ENCODE measurements at places on chromosomes 7 and 10. TPM values are rescaled to one million over a fixed set of nuclear protein-coding genes. Genes with fewer than 3 reads are reported as not detected.

The GPR85 gene
- 0.71 TPM for polyA plus RNA-seq

The PRSS1 gene
- 0.12 TPM for polyA plus RNA-seq

DNA sequence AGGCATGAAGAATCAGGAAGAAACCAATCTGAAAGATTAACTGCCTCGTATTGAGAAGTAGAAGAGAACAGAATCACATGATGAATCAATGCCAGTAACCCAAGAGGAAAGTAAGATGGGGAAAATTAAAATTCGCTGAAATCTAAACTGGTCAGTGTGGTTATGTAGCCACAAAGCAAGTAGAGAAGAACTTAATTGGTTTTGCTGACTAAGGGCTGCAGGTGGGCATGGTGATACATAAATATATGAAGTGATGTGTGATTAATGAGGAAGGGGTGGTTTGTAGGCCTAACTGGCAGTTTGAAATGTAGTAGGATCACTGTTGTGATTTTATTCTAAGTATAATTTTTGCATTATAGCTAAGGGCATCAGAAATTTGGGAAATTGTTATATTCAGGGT is 83.5 kb upstream of the LRRTM3 start:
- no peak for DNase-seq

DNA sequence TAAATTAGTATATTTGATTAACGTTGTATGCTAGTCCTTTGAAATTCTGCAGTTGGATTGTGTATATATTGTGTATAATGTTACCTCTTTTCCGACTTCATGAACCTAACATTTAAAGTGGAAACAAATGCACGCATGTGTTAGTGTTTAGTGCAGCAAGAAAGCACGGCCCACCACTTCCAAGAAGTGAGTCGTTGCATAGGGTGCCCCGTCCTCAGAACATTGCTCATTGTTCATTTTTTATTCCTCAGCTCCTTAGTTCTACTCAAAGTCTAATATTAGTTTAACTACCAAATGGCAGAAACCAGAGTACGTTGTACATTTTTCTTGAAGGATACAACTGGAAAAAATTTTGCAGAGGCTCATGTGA is 407.6 kb downstream of the AUTS2 start:
- DNase-seq: no peak

GRCh38 chr7:35805876-35806275 is 5.0 kb downstream of the SEPTIN7 start:
- no peak for DNase-seq

DNA sequence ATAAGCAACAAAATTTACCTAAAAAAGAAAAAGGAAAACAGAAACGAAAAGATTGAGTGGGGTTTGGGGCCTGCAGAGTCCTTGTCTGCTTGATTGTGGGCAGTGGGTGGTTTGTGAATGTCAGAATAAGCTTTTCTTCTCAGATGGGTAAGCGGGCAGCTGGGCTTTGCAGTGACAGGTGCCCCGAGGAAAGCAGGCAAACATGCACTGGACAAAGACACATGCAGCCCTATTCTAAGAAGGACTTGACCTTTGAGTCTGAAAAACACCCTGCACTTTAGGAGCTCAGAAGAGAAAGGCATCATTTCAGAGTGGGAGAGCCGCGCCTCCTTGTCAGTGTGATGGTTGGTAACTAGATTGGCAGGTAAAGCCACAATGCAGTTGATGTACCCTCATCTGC is 562.7 kb downstream of the PTPRN2 start:
- no peak for DNase-seq

DNA sequence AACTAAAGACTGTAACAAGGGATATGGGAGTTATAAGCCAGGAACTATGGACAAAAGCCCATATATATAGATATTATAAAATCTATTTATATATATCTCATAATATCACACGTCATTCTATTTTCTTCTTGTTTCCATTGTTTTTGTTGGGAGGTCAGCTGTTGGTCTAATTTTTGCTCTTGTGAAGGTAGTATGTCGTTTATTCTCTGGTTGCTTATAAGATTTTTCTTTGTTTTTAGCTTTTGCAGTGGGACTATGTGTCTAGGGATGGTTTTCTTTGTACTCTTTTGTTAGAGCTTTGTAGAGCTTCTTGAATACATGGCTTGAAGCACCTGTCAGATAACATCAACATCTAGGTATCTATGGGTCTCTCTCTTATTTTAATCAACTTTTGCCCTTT is 14.0 kb downstream of the ARL4A start:
- DNase-seq: no peak

DNA sequence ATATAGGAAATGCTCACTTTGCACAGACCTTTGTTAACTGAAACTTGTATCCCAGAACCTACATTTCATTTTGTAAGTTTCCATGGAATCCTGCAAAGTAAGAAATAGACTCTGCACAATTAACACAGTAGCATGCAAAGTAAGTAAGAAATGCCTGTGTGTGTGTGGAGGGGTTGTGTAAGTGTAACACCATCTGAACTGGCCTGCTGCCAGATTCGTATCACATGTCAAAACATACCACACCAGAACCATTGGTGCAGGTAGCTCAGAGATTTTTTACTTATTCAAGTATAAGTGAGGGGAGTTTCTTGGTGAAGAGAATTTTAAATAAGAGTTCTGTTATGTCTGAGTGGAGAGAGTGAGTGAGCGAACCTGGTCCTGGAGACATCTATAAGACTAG is 17.9 kb upstream of the DDX21 start:
- no peak for DNase-seq

- DNase-seq: peak; percentile 40
Observed at GRCh38 chr7:98420966-98421612, 20.2 kb upstream of the BAIAP2L1 start.

GRCh38 chr7:100163871-100164270 is 4.5 kb downstream of the GAL3ST4 start:
- DNase-seq: no peak
